ENCODE measurements at places on chromosomes 7 and 10.

DNA sequence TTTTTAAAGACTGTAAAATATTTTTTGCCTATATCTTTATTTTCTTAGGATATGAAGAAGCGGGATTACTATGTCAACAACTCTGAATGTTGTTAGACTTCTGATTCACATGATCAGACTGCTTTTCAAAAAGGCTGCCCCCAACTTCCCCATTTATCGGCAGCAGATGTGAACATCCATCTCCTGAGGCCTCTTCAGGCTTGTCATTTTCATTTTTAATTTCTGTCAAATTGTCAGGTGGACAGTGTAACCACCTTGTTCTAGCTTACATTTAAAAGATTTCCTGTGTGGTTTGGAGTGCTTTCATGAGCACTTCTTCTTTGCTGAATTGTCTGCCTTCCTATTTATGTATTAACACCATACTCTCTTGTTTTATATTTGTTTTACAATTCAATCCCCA, 78.8 kb upstream of the GSDME start:
- no peak for DNase-seq

DNA sequence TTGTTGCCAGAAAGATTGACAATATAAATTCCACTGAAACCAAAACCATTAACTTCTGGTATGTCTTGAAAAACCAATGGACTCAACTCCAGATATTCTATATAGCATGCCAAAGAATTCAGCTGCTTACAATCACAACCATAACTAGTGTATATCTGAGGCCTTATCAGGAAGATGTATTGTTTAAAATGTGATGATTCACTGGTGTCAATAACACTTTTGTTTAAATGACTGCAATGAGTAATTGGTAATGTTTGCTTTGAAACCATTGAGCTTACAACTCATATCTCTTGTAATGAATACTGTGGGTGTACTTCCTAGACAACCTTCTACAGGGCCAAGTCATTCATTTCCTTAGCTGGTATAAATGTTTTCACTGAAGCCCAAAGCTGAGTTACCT, 727.9 kb upstream of the KCND2 start:
- DNase-seq = no peak

DNA sequence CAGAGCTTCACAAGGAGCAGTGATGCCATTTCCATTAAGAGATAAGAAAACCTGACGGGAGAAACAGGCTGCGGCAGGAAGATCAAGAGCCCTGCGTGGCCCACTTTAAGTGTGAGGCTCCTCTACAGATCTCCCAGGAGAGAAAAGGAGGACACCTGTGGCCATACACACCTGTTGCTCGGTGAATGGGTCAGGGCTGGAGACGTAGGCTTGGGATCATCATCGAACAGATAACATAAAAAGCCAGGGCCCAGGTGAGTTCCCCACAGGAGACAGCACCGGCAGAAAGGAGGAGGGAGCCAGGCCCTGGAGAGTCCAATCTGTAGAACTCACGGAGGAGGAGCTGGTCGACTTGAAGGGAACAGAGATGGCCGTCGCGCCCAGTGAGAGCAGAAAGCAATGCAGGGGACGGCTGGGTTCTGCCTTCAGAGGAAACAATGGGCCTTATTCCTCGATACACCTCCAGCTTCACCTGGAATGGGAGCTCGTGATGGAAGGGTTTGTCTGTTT, 556.8 kb downstream of the DNAJB6 start:
- DNase-seq = no peak

DNA sequence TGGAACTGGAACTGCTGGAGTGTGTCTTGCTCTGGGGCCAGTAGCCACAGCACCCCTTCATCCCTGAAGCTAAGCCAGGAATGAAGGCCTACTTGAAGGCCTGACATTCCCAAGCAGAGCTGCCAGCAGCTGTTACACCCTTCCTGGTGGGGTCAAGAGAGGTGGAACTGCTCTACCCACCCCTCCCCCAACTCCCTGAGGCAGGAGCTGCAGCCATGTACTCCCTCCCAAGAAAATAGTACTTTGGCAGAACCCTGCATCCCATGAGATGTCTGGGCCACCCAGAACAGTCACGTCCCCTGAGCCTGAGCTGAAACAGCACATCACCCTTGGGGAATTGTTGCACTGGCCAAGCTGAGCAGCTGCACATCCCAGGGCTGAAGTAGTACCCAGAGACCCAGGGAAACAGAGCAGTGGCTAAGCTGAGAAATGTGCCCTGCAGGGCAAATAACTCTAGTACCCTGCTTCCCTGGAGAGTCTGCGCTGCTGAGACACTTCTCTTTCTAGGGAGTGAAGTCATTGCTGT, 63.4 kb upstream of the PLA2G12B start:
- no peak for DNase-seq

GRCh38 chr7:46058086-46058823, 137.2 kb upstream of the IGFBP3 start:
- no peak for DNase-seq

Measured in activated T-helper 1 cell treated with anti-CD3 and anti-CD28 coated beads, Interleukin-2, amount 50 U/mL, for 16 hours (primary cell).